ENCODE measurements at places on chromosomes 12 and 14.
A peak's percentile ranks its signal among the peaks of the same experiment; 100 is the strongest.

GRCh38 chr14:75877292-75877691, 104.5 kb downstream of the TGFB3 start:
- no peak for DNase-seq

DNA sequence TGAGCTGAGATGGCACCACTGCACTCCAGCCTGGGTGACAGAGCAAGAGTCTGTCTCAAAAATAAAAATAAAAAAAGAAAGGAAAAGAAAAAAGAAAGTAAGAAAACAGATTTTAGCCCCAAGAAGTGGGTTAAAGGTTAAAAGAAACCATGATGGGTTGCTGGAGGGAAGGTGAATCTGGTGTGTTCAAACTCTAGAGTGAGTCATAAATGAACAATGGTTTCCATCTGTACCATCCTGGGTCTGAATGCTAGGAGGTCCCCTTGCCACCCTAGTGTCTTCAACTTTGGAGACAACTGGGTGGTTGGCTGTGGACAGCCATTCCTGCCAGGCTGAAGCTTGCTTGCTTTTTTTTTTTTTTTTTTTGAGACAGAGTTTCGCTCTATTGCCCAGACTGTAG, 1.6 kb upstream of the RPS26 start:
- no peak for DNase-seq

DNA sequence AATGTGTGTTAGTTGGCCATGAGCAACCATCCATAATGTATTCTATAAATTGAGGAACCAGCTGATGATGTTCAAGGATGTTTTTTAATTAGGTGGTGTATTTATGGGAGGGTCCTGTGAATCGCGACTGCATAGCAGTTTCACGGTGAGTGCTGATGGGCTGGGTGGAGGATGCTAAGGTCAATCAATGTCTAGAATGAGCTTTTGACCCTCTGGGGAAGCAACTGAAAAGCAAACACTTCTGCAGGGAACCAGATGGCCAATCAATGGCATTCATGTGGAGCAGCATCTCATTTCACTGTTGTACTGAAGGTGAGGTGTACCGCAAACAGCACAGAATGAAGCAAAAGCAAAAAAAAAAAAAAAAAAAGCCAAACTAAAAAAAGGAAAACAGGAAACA, 676.1 kb upstream of the TMEM132C start:
- DNase-seq: no peak

- no peak for DNase-seq
These were observed 69.6 kb upstream of the SFSWAP start for GRCh38 chr12:131641315-131641714.

DNA sequence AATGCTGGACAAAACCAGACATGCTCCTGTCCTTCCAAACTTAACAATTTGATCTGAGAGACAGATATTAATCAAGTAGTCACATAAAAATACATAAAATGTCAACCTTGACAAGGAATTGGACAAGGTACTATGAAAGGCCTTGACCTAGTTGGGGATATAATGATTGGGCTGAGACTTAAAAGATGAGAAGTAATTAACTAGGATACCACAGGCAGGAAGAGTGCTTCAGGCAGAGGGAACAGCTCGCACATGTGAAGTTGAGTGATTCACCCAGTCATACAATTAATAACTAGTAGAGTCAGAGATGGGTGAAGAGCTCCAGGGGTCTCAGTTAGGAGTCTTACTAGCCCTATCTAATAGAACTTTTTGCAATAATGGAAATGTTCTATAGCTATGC, 259.5 kb downstream of the MSRB3 start:
- no peak for DNase-seq

DNA sequence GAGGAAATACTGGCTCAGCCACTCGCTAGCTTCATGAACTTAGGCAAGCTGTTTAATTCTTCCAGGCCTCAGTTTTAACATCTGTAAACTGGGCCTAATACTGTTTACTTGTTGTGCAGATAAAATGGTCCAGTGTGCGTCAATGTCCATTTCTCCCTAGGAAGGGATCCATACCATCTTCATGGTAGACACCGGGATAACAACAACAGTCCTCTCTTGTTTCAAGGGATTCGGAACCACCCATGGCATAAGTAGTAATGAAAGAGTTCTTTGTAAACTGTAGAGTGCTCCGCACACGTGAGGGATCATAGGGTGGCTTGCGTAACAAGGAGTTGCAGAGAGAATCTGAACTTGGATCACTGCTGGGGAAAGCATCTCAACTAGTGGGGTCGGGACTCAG, 17.3 kb upstream of the CHGA start:
- DNase-seq: no peak

GRCh38 chr12:76765598-76765997, 1.7 kb downstream of the ZDHHC17 start:
- no peak for DNase-seq

GRCh38 chr14:100698666-100699448, 27.8 kb upstream of the DLK1 start:
- no peak for DNase-seq

DNA sequence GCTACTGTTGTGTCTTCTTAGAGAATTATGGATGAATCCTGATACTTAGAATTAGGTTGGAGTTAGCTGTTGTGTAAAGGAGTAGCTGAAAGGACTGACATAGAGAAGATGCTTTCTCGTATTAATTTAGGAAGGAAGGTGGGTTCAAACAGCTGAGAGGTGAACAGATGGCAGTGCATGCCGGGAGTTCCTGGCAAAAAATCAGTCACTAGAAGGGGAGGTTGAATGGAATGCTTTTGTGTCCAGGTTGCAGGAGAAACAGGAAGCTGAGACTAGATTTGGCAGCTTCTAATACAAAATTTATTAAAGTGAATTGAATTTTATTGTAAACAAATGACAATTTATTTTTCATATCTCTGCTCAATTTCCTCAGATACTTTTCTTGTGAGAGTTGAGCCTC, 70.8 kb downstream of the BTG1 start:
- no peak for DNase-seq

- peak; percentile 87 for DNase-seq
These were observed 23.5 kb upstream of the INF2 start for GRCh38 chr14:104665657-104666522.

GRCh38 chr14:38255673-38256532, at the start of gene CLEC14A:
CLEC14A (minus strand) TSS chr14:38256093; CDS start chr14:38256022, 71 bp downstream.
- DNase-seq: no peak

DNA sequence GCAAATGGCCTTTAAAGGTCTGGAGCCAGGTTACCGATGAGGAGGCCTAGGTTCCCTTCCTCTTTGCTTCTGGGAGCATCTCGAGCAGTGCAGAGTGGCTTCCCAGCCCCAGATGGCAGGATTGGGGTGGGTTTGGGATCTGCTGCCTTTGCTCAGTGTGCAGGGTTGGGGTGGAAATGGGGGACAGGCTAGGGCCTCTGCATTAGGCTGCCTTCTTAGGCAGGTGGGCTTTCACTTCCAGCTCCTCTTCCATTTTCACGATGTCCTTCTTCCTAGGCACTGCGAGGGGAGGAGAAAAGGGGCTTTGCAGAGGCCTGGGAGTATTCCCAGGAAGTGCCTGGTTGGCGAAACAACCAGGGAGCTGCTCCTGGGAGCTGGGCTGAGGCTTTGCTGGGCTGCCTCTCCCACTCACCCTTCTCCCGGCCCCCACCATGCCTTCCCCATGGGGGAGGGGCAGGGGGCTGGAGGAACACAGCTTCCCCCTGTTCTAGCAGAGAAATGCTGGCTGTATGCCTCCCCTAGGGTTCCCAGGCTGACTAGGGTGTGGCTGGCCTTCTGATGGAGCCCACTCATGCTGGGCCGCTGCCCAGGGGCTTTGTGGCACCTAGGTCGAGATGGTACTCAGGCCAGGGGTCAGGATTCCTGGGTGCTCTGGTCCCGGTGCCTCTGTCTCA, 2.4 kb downstream of the NR4A1 start:
- no peak for DNase-seq

GRCh38 chr12:112170376-112170775, 45.0 kb downstream of the TRAFD1 start:
- DNase-seq: no peak

GRCh38 chr14:59293935-59294661, 105.6 kb downstream of the DAAM1 start:
- DNase-seq: no peak

DNA sequence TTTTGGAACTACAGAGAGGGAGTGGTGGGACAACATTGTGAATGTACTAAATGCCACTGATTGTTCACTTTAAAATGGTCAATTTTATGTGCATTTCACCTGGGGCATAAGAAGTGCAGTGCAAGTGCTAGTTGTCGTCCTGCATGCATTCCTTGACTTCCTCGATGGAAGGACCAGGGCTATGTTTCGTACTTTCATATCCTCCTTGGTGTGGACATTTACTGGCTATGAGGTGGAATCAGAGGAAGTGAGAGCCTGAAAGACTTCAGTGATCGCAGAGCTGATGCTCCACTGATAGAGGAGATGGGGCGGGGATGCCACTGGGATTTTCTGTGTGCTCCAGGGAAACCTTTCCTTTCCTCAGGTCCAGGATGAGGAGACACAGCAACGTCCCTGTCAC, 54.1 kb upstream of the DDX11 start:
- no peak for DNase-seq

Data from neuronal stem cell (in vitro differentiated cells).